ENCODE measurements at places on chromosomes 12 and 14.

DNA sequence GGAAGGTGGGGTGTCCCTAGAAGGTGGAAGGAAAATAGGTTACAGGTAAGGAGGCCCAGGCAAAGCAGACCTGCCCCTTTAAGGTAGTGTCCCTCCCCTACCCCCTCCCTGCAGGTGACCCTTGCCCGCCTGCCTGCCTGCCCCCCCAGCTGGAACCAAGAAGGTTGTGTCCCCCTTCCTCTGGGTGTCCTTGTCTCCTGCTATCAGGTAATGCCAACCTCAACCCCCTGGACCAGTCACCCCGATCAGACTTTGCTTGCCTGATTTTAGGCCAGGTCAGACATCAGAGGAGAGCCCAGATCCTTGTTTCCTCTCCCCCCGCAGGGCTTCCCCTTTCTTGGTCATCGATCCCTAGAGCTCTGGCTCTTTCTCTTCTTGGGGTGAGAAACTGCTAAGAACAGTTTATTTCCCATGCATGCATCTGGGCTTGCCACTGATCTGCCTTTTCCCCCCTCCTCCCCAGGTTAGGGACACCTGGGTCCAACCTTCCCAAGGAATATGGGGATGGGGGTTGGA, at the start of gene SLC39A5:
SLC39A5 (plus strand) TSS at position 136 of the 516 bp plus-strand sequence. CDS start 1,224 bp downstream, outside the sequence.
- DNase-seq = no peak

- DNase-seq = no peak
These were observed 3.1 kb downstream of the EMP1 start for GRCh38 chr12:13199592-13199991.

- no peak for DNase-seq
These were observed 228.6 kb downstream of the DPF3 start for GRCh38 chr14:72665259-72665658.

GRCh38 chr12:119019166-119019565, 37.8 kb downstream of the SRRM4 start:
- DNase-seq = no peak

DNA sequence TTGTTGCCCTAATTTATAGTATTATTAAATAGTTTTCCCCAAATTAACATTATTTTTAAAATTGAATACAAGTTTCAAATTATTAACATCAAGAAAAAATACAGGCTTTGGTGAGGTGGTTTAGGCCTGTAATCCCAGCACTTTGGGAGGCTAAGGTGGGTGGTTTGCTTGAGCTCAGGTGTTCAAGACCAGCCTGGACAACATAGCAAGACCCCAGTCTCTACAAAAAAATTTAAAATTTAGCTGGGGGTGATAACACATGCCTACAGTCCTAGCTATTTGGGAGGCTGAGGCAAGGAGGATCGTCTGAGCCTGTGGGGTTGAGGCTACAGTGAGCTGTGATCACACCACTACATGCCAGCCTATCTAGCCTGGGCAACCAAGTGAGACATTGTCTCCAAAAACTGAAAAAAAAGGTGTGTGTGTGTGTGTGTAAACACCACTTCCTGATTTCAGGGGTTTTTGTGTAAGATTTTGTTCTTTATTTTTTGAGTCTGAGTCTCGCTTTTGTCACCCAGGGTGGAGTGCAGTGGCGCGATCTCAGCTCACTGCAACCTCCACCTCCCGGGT, 3.9 kb upstream of the DNAL1 start:
- DNase-seq = no peak

GRCh38 chr12:52946797-52947547, 1.9 kb upstream of the KRT18 start:
- no peak for DNase-seq

- DNase-seq = no peak
These were observed 397.7 kb downstream of the MDGA2 start for GRCh38 chr14:47277703-47278102.

- no peak for DNase-seq
These were observed 6.4 kb upstream of the TC2N start for GRCh38 chr14:91873471-91874415.

DNA sequence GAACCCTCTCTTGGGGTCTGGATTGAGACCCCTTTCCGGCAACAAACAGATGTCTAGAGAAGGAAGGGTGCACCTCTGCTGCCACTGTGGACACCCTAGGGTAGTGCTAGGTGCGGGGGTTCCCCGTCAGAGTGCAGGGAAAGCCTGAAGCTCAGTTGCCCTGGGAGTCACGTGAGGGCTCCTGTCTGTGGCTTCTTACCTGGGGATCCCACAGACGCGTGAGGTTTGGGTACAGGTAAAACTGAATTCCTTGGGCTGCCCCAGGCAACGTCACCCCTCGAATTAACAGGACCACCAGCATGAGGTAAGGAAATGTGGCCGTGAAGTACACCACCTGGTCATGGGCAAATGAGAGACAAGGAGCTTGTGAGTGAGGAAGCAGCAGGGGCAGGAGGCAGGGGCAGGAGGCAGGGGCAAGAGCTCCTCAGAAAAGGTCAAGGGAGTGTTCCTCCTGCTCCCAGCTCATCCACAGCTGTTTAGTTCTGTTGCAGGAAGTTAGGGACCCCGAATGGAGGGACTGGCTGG, 21.0 kb upstream of the SLC6A12 start:
- no peak for DNase-seq

GRCh38 chr12:86254399-86255107, 1.6 kb downstream of the MGAT4C start:
- no peak for DNase-seq

- no peak for DNase-seq
These were observed 27.4 kb upstream of the TSPAN9 start for GRCh38 chr12:3049611-3050249.

GRCh38 chr12:48197549-48197970, 5.5 kb downstream of the OR10AD1 start:
- DNase-seq = no peak

DNA sequence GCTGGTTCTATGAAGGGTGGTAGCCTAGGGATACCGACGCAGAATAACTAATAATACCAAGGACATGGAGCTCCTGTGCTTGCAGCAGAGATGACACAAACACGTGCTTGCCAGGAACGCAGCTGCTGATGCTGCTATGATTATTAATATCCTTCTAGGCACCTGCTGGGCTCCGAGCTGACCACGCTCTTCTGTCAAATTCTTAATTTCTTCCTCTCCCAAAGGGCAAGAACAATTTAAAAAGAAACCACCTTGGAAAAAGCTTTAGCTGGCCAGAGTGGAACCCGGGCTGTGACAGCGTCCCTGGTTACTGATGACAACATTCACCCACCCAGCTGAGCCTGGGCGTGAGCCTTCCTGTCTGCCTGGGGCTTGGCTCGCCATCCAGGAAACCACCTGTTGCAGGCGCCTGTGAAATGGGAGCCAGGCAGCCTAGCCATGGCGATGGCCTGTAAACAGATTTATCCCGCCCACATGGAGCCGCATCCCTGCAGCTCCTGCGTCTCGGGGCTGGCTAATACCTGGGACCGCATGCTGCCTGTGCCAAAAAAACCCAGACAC, 28.8 kb downstream of the CLMN start:
- DNase-seq = no peak

DNA sequence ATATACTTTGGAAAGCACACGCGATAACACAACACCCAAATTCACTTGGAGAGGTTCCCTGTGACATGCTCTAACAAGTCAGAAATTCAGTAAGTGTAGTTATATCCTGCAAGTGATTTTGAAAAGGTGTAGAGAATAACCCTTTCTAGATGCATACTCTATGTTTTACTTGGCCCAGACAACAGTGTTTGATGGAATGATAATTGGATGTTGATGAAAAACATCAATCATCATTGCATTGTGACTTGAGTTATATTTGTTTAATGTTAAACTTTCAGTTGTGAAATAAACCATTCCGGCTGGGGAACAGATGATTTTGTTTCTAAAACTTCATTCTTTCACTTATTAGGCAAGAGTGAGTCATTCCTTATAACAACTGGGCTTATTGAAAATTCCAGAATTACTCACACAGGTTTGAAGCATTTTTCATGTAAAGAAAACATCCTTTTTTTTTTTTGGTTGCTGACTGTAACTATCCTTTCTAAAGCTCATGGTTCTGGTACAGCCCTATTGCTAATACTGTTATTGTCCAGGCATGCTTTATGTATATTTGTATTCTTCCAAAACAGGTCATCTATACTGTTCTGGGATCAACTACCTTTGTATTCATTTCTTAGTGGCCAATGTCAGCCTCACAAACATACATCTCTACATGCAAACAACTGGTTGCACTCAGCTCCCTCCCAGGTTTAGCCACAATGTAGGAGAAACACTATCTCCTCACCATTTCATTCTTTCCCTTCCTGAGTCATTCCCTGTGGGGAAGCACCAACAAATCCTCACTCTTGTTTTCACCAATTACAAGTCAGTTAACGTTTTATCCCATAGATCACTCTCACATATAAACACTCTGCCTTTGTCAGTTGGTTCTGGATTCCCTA, 121.2 kb upstream of the LRIG3 start:
- no peak for DNase-seq

- DNase-seq = no peak
These were observed 210.5 kb downstream of the FOXN3 start for GRCh38 chr14:89206389-89207031.

GRCh38 chr12:552466-552865, 92.7 kb downstream of the B4GALNT3 start:
- DNase-seq = no peak

Data from iPS DF 19.7 (cell line).